ENCODE measurements at places on chromosomes 6 and 20.
A peak's percentile ranks its signal among the peaks of the same experiment; 100 is the strongest.

- no peak overlapping the region for H3K27ac ChIP-seq
- no peaks in the 10 kb centered on the region for H3K36me3 ChIP-seq
Observed at GRCh38 chr6:158170656-158171081, 2.5 kb downstream of the GTF2H5 start.

DNA sequence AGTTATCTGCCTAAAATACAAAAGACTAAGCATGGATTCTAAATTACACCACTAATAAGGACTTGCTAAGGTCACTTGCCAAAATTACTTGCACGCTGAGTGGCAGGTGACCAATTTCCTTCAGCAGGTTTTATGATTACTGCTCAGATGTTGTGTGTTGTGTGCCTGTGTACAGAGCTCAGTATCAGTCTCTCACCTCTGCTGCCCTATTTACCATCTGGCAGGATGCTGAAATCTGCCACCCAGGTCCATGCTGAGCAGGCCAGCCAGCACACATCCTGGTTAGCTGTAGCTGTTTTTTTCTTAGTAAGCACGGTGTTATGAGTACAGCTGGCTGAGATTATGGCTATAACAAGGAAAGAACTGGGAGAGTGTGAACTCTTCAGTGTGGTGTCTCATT is 34.0 kb downstream of the ELOVL4 start:
- no peak overlapping the region for H3K4me3 ChIP-seq
- DNase-seq: no peak
- H3K36me3 ChIP-seq: no peaks in the 10 kb centered on the region
- H3K4me1 ChIP-seq: peaks cover 7% of the 10 kb centered on the region

DNA sequence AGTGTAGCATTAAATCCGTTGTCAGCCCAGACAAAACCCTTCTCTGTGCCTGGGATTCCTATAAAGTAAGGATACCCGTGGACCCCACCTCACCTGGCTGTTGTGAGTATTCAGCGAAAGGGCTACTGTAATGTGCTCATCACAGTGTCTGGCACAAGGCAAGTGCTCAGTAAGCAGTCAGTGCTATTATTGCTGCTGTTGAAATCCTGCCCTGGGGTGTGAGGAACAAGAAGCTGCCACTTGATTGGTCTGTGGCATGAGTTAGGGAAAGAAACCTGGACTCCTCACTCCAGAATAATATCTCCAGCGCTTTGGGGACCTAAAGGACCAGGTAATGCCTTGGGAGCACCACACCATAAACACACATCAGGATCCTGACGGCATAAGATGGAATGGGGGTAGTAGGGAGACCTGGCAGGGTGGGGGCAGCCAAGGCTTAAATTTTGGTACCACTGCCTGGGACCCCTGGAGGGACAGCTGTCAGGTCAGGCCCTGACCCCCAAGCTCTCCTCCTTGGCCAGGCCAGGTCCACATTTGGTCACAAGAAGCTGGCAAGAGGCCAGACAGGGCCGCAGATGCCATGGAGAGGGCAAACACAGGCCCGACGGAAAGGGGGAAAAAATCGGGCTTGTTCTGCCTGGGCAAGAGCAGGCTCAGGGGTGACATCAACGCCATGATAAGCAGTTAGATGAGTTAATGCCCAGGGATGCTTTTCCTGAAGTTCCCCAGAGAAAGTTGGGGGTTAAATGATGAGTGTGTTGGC is 66.5 kb downstream of the MRPL14 start:
- no peaks in the 10 kb centered on the region for H3K27me3 ChIP-seq
- H3K36me3 ChIP-seq: no peaks in the 10 kb centered on the region
- DNase-seq: no peak
- peak overlapping the region; percentile 64 for H3K27ac ChIP-seq
- no peak overlapping the region for H3K4me3 ChIP-seq

GRCh38 chr6:93424303-93425064 is 5.1 kb upstream of the EPHA7 start:
- H3K4me3 ChIP-seq: no peak overlapping the region
- H3K4me1 ChIP-seq: peaks cover 6% of the 10 kb centered on the region
- H3K27me3 ChIP-seq: no peaks in the 10 kb centered on the region
- no peaks in the 10 kb centered on the region for H3K36me3 ChIP-seq
- no peak overlapping the region for H3K27ac ChIP-seq

DNA sequence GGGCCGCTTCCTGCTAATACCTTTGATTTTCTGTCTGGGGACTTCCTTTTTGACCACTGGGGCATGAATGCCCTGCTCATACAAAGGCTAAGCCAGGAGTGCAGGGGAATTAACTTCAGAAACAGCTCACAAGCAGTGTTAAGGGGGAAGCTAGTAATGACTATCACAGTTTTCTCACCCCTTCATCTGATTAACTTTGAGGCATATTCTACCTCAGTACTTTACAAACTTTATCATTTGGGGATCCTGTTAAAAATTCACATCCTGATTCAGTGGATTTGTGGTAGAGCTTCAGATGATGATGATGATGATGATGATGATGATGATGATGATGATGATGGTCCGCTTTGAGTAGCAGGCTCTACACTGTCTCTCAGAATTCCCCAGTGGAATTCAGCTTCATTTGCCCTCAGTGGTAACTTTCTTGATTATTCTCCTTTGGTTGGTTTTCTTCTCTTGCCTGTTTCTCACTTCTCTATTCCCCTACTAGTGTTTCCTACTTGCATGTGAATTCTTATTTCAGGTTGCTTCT is 78.4 kb upstream of the TMEM170B start:
- no peak for DNase-seq
- H3K4me3 ChIP-seq: no peak overlapping the region
- no peak overlapping the region for H3K27ac ChIP-seq
- H3K27me3 ChIP-seq: no peaks in the 10 kb centered on the region
- no peaks in the 10 kb centered on the region for H3K4me1 ChIP-seq

DNA sequence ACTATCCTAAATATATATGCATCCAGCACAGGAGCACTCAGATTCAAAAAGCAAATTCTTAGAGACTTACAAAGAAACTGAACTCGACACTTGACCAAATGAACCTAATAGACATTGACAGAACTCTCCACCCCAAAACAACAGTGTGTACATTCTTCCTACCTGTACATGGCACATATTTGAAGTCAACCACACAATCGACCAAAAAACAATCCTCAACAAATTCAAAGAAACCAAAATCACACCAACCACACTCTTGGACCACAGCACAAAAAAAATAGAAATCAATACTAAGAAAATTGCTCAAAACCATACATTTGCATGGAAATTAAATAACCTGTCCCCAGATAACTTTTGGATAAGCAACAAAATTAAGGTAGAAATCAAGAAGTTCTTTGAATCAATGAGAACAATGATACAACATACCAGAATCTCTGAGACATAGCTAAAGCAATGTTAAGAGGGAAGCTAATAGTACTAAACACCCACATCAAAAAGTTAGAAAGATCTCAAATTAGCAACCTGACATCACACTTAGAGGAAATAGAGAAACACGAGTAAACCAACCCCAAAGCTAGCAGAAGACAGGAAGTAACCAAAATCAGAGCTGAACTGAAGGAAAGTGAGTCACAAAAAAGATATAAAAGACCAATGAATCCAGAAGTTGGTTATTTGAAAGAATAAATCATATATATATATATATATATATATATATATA is 12.5 kb upstream of the TREM1 start:
- H3K27me3 ChIP-seq: no peaks in the 10 kb centered on the region
- H3K4me3 ChIP-seq: no peak overlapping the region
- DNase-seq: no peak
- no peak overlapping the region for H3K27ac ChIP-seq

GRCh38 chr20:16573001-16573965 is at the start of gene KIF16B:
Gene KIF16B, minus strand, starts transcription at chr20:16573448. Its CDS starts 173 bp downstream, at chr20:16573275.
- DNase-seq: peak; percentile 92
- peak within 1 kb of the TSS; percentile 85 for H3K27ac ChIP-seq
- H3K4me1 ChIP-seq: peaks cover 12% of the 10 kb centered on the region
- no peaks in the 10 kb centered on the region for H3K27me3 ChIP-seq
- H3K4me3 ChIP-seq: peak within 1 kb of the TSS; percentile 89
